ENCODE measurements at places on chromosomes 2 and 18.

DNA sequence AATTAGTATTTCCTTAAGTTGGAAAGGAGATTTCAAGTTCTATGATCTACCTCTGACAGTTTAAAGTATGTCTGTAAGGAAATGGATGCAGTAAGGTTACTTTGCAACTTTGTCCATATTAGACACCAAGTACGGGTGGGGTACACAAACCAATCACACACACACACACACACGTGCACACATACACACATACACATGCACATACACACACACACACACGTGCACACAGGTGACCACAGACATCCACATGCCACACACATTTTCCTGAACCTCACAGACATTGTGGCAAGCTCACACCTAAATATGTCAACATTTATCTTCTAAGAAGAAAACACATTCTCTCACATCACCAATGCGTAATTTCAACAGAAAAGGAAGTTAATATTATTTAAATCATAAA is 165.9 kb downstream of the MYT1L start:
- DNase-seq = no peak

DNA sequence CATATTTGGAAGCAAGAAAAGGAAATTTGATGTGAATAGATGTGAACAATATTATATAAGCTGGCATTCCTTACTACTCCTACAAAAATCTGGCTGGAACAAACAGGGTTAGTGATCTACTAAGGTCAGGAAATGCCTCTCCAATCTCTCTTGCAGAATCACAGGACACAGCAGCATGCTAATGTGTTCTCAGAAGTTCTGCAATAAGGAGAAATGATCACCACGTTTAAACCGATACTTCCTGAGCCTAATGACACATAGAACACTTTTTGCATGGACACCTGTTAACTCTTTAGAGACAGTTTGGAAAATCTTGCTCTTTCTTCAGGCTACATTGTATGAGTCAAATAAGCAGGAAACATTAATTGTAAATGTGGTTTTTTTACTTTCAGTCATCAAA is 89.6 kb upstream of the MAP3K20 start:
- DNase-seq = no peak

- peak; percentile 27 for DNase-seq
These were observed 180.6 kb downstream of the CLIP4 start for GRCh38 chr2:29295845-29296244.

DNA sequence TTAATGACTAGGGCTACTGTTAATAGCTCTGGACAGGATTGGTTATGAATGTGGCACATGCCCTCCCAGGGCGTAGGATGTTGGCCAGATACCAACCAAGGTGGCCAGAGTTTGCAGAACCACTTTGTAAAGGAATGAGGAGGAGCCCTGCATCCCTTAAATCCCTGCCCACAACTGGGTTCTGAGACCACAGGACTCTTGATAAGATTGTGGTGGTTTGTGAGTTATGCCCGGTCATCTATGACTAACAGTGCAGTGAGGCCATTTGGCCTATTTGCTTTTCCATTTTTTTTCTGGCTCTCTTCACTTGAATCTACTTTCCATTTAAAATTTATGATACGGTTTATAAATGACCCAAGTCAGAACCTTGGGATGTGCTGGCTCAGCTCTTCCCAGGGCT is 294.5 kb downstream of the PRKCE start:
- DNase-seq = no peak

DNA sequence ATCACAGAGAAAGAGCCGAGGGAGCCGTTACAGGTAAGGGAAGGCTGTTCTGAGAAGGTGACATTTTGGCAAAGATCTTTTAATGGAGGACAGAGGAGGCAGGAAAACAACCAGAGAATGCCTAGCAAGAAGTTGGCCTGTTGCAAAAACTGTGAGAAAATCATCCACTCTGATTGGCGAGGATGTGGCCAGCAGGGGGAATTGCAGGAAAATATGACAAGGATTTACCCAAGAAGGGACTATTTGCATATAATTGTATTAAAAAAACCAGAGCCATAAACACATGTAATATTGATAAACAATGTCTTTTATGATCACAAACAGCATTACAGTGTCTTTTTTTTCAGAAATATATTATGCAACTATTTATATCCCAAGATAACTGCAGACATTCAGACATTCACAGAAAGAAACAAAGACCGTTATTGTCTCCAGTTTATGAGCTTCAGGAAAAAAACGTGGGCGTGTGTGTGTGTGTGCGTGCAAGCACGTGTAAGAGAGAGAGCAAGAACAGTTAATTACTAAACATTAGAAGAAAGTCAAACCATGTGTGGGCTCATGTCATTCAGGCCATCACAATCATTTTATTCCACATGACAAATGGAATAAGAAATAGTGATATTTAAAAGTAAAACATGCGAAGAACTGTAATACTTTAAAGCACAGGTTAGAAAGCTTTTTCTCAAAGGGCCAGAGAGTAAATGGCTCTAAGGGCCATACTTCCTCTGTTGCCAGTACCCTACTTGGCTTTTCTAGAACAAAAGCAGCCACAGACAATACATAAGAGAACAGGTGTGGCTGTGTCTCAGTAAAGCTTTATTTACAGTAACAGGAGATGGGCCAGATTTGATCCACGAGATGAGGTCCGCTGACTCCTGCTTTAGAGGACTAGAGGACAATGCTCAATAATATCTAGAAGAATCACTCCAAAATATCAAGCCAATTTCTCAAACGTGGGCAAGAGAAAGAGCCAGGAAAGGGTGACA is 324.1 kb downstream of the DLGAP1 start:
- no peak for DNase-seq

DNA sequence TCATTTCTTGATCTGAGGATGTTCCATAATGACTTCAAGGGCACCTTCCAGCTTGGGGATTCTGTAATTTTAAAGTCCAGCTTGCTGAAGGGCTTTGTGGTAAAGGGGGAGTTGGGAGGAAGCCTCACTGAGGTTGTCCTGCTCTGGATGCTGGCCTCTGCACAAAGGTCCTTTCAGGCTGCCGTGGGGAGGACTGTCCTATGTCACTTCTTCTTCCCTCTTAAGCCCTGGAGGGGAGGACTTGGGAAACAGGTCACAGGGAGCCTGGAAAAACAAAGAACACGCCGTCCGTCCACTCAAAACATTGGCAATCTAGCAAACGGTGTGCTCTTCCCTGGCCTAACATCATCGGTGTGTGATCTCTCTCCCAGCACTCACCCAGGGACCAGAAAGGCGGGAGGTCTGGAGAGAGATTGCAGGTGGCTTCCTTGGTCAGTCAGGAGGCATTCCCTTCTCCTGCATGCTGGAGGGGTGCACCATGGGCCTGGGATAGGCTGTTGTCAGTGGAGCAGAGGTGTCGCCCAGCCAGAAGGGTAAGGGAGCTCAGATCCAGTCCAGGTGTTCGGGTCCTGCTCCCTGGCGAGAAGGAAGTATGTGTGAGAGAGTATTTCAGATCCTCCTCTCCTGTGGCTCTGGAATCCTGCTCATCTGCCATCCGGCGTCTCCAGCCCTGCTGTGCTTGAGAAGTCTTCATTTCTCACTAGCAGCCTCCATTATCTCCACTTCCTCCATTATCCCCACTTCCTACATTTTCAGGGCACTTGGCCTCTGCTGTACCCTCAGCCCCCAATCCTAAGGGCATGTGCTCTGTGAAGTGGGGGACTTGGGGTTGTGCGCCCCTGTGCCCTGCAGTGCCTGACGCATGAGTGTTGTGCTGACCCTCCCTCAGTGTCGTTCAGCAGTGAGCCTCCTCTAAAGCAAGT is 20.1 kb downstream of the ASAP2 start:
- no peak for DNase-seq

DNA sequence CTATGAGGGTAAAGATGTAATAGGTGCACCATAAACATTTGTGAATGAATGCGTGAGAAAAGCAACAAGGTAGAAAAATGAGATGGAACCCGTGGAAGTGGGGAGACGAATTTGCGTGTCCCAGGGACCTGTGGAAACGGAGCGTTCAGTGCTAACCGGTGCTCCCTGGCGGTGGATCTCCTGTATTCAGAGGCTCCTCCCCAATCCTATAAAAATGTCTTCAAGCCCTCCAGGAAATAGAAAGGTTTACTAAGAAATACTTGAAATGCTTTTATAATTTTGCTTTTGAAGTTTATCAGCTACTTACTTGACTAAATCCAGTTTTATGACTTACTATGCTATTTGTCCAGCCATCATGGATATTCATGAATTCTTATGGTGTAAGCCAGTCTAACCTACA is 62.8 kb upstream of the RBM44 start:
- no peak for DNase-seq

Data from NCI-H1105 (cell line).